ENCODE measurements at places on chromosomes 2 and 18.

- no peak overlapping the region for H3K27ac ChIP-seq
- peaks cover 17% of the 10 kb centered on the region for H3K27me3 ChIP-seq
- DNase-seq: peak; percentile 6
- H3K36me3 ChIP-seq: peaks cover 33% of the 10 kb centered on the region
- H3K4me3 ChIP-seq: peak overlapping the region; percentile 86
Observed at GRCh38 chr2:11466307-11467128, 557 bp upstream of the E2F6 start.

GRCh38 chr2:38438883-38439612 lies 62.0 kb upstream of the ATL2 start:
- no peak overlapping the region for H3K4me3 ChIP-seq
- peaks cover 72% of the 10 kb centered on the region for H3K27me3 ChIP-seq
- H3K36me3 ChIP-seq: no peaks in the 10 kb centered on the region
- H3K27ac ChIP-seq: no peak overlapping the region

- H3K4me3 ChIP-seq: no peak overlapping the region
- DNase-seq: peak; percentile 47
- H3K4me1 ChIP-seq: peaks cover 20% of the 10 kb centered on the region
Observed at GRCh38 chr18:54684784-54685183, 93.7 kb downstream of the DYNAP start.

DNA sequence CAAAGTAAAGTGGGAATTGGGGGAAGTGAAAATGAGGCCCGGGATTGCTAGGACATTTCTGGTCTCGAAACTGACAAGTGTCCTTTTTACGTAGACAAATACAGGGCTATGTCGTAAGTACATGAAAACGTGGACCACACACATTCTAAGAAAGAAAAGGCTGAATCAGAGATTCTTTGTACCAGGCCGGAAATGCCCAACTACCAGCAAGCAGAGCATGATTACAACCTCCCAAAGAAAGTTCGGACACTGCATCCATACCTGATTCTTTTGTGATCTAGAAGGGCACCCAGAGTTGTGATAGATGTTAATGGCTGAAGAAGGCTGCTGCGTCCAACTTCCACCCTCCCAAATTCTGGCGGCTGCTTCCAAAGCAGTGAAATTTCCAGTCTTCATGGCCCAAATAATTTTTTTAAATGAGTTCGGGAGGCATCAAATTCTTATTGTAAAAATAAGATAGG lies 1.7 kb downstream of the RBMS1 start:
- H3K27me3 ChIP-seq: peaks cover 6% of the 10 kb centered on the region
- peaks cover 48% of the 10 kb centered on the region for H3K4me1 ChIP-seq
- no peaks in the 10 kb centered on the region for H3K36me3 ChIP-seq
- H3K27ac ChIP-seq: peak overlapping the region; percentile 98
- peak; percentile 11 for DNase-seq

- peak overlapping the region; percentile 76 for H3K4me3 ChIP-seq
- no peak overlapping the region for H3K27ac ChIP-seq
- DNase-seq: no peak
- H3K36me3 ChIP-seq: no peaks in the 10 kb centered on the region
Observed at GRCh38 chr2:131674174-131674507, 146.5 kb downstream of the CCDC74A start.

DNA sequence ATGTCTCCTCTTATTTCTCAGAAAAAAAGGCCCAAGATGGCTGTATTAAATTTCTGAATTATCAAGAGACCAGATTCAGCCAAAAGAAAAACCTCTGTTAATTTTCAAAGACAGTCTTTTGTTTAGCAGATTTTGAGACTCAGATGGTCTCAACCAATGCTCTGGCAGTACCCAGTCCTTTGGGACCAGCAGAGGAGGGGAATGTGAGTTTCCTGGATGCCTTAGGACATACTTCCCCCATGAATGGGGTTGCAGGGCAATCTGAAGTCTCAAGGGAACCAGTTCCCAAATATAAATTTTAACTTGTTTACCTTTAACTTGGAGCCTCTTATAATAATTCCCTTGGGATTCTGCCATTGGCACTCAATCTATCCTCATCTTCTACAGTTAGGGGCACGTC lies 107.8 kb upstream of the ZNF521 start:
- H3K27me3 ChIP-seq: peaks cover 6% of the 10 kb centered on the region
- DNase-seq: no peak
- H3K36me3 ChIP-seq: no peaks in the 10 kb centered on the region
- no peak overlapping the region for H3K4me3 ChIP-seq
- H3K27ac ChIP-seq: peak overlapping the region; percentile 19

DNA sequence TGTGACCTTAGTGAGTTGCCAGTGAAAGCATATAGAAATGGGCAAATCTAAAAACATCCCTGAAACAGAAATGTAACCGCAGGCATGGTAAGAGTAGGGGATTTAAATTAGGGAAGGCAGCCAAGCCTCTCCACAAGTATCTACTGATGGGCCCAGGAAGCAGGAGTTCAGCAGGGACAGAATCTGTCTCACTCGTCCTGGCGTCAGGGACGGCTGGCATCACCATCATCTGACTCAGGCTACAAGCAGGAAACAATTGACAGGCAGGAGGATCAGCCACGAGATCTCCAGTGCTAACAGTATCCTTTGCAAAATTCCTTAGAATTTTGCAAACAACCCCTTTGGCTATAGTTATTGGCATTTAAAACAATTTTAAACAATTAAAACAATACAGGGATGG lies 61.3 kb downstream of the SMAD4 start:
- no peak for DNase-seq
- peaks cover 4% of the 10 kb centered on the region for H3K4me1 ChIP-seq
- peaks cover 56% of the 10 kb centered on the region for H3K36me3 ChIP-seq
- no peak overlapping the region for H3K4me3 ChIP-seq
- H3K27ac ChIP-seq: no peak overlapping the region
- H3K27me3 ChIP-seq: peaks cover 3% of the 10 kb centered on the region

GRCh38 chr2:191877875-191878274 lies 31.0 kb upstream of the CAVIN2 start:
- H3K27me3 ChIP-seq: no peaks in the 10 kb centered on the region
- no peak overlapping the region for H3K27ac ChIP-seq
- H3K36me3 ChIP-seq: no peaks in the 10 kb centered on the region
- no peaks in the 10 kb centered on the region for H3K4me1 ChIP-seq

- H3K36me3 ChIP-seq: no peaks in the 10 kb centered on the region
- peaks cover 32% of the 10 kb centered on the region for H3K27me3 ChIP-seq
- no peaks in the 10 kb centered on the region for H3K4me1 ChIP-seq
- H3K4me3 ChIP-seq: no peak overlapping the region
Observed at GRCh38 chr2:127911737-127912136, 26.0 kb upstream of the AMMECR1L start.

GRCh38 chr2:234446404-234447076 lies 50.3 kb downstream of the ARL4C start:
- peaks cover 52% of the 10 kb centered on the region for H3K4me1 ChIP-seq
- no peak for DNase-seq
- peak overlapping the region; percentile 29 for H3K27ac ChIP-seq
- H3K27me3 ChIP-seq: peaks cover 5% of the 10 kb centered on the region

GRCh38 chr2:139374296-139374850 lies 594.2 kb upstream of the NXPH2 start:
- H3K27ac ChIP-seq: no peak overlapping the region
- H3K27me3 ChIP-seq: no peaks in the 10 kb centered on the region
- no peak overlapping the region for H3K4me3 ChIP-seq
- DNase-seq: no peak

GRCh38 chr2:8257502-8257901 lies 424.4 kb upstream of the ID2 start:
- H3K27ac ChIP-seq: no peak overlapping the region
- H3K4me3 ChIP-seq: no peak overlapping the region
- no peaks in the 10 kb centered on the region for H3K36me3 ChIP-seq

DNA sequence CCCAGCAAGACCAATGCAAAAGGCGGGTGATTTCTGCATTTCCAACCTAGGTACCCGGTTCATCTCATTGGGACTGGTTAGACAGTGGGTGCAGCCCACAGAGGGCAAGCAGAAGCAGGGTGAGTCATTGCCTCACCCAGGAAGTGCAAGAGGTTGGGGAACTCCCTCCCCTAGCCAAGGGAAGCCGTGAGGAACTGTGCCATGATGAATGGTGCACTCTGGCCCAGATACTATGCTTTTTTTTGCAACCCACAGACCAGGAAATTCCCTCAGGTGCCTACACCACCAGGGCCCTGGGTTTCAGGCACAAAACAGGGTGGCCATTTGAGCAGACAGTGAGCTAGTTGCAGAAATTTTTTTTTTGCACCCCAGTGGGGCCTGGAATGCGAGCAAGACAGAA lies 662.6 kb upstream of the ACVR2A start:
- no peak for DNase-seq
- H3K27me3 ChIP-seq: peaks cover 10% of the 10 kb centered on the region
- no peaks in the 10 kb centered on the region for H3K36me3 ChIP-seq
- no peak overlapping the region for H3K27ac ChIP-seq
- no peaks in the 10 kb centered on the region for H3K4me1 ChIP-seq

DNA sequence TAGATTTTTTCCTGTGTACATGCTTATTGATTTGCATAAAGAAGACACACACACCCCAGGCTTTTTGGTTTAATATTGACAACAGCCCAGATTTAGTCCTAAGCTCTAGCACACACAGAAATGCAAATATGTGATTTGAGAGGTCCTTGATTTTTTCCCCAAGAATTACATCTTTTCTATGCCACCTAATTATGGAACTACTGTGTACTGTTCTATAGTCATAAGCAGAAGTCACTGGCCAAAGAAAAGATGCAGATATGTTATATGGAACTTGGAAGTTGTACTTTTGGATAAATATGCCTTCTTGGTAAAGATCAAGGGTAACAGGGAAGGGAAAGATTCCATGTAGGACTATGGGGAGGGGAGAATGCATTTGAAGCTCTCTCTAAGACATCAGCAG lies 105.6 kb downstream of the SETBP1 start:
- H3K4me1 ChIP-seq: peaks cover 84% of the 10 kb centered on the region
- no peaks in the 10 kb centered on the region for H3K27me3 ChIP-seq
- H3K27ac ChIP-seq: peak overlapping the region; percentile 31
- H3K36me3 ChIP-seq: peaks cover 4% of the 10 kb centered on the region

DNA sequence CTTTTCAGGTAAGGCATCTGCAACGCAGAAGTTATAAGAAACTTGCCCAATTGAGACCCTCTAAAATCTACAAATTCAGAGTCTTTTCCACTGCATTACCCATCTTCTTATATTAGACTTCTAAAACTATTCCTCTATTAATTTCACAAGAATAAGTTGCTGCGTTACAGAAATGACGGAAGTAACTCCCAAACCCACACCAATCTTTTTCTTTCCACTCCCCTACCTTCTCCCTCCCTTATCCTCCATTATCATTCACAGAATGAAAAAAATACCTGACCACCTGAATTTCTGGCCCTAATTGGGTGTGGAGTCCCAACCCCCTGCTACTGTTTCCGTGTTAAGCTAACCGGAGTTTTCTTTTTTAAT lies 689 bp downstream of the RPRD1A start:
- H3K36me3 ChIP-seq: peaks cover 38% of the 10 kb centered on the region
- peaks cover 29% of the 10 kb centered on the region for H3K4me1 ChIP-seq
- peak overlapping the region; percentile 92 for H3K27ac ChIP-seq
- H3K4me3 ChIP-seq: peak overlapping the region; percentile 99

DNA sequence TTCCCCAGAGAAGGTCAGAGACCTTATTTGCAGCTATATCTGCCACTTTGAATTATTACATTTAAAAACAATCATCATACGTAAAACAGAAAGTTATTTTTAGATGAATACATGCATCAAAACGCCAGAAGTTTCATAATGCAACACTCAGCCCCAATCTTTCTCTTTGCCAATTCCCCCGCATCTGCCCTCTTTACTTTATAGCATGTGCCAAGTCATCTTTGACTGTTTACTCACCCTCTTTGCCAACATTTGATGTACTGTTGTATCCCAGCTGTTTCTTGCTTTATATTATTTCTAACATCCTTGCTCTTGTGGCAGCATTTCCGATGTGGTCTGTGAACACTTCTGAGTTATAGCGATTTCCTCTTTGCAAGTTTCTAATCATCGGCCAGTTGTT lies 86.2 kb downstream of the CRIM1 start:
- H3K27me3 ChIP-seq: no peaks in the 10 kb centered on the region
- peak overlapping the region; percentile 68 for H3K27ac ChIP-seq
- peaks cover 37% of the 10 kb centered on the region for H3K4me1 ChIP-seq
- DNase-seq: no peak

GRCh38 chr2:222318712-222319585 lies 20.2 kb upstream of the PAX3 start:
- DNase-seq: peak; percentile 71
- no peaks in the 10 kb centered on the region for H3K36me3 ChIP-seq
- peak overlapping the region; percentile 88 for H3K4me3 ChIP-seq
- H3K27me3 ChIP-seq: peaks cover 72% of the 10 kb centered on the region

DNA sequence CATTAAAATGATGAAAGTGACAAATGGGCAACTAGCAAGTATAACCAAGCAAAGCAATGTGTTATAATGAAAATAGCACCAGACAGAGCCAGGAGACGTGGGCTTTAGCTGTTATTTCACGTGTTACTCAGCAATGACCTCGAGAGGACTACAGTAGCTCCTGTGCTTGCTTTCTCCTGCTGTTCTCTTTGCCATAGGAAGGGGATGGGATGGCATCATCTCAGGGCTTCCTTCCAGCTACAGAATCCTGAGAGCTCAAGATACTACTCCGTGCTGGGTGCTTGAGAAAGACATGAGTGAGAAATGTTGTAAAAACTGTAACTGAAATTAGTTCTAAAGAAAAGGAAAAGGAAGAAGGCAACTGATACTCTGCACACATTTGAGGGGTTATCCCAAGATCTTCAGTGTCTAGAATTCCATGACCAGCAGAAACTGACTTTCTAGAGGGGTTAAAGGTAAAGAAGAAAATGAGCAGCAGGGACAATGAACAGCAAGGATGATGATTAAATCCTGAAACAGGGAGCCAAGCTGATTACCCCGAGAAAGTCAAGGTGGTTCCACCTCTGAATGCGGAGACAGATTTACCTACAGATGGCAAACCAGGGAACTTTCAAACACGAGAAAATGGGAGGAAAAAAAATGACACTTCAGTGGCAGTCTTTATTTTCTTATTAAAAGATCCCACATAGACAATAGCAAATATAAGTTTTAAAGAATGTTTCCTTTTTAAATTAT lies 33.4 kb downstream of the GAREM1 start:
- peaks cover 3% of the 10 kb centered on the region for H3K27me3 ChIP-seq
- no peak for DNase-seq
- peaks cover 32% of the 10 kb centered on the region for H3K4me1 ChIP-seq
- H3K4me3 ChIP-seq: no peak overlapping the region
- H3K36me3 ChIP-seq: peaks cover 9% of the 10 kb centered on the region

GRCh38 chr2:182368446-182368845 lies 58.4 kb downstream of the PDE1A start:
- H3K4me1 ChIP-seq: no peaks in the 10 kb centered on the region
- no peak for DNase-seq
- no peak overlapping the region for H3K4me3 ChIP-seq
- no peaks in the 10 kb centered on the region for H3K27me3 ChIP-seq
- H3K36me3 ChIP-seq: no peaks in the 10 kb centered on the region
- H3K27ac ChIP-seq: no peak overlapping the region

GRCh38 chr2:28666496-28667184 lies 85.0 kb upstream of the PPP1CB start:
- H3K4me3 ChIP-seq: no peak overlapping the region
- H3K27ac ChIP-seq: no peak overlapping the region
- no peaks in the 10 kb centered on the region for H3K27me3 ChIP-seq
- no peak for DNase-seq
- H3K36me3 ChIP-seq: peaks cover 3% of the 10 kb centered on the region

DNA sequence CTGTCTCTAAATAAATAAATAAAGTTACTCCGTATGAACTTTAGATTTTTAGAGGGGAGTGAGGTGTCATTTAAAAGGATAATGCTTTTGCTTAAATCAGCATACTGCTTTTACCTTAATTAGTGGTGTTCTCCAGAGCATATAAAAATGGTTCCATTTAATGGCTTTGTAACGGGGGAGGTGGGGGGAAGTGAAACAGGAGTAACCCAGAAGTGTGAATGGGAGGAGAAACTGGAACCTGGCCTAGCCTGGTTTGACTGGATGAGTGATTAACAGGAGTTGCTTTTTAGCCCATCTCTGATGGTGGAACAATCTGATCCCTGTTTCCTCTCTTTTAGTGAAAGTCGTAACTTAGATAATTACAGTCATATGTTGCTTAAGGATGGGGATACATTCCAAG lies 1.6 kb downstream of the CNDP2 start:
- peak overlapping the region; percentile 93 for H3K4me3 ChIP-seq
- H3K27me3 ChIP-seq: no peaks in the 10 kb centered on the region
- H3K27ac ChIP-seq: no peak overlapping the region
- H3K36me3 ChIP-seq: peaks cover 48% of the 10 kb centered on the region

Measured in nephron progenitor cell (in vitro differentiated cells).